Stimulated activated CD4-positive, alpha-beta T cell treated with anti-CD3 and anti-CD28 coated beads, TNF-alpha, amount 100 ng/mL, for 1 hour (primary cell): ENCODE measurements at places on chromosomes 5 and 9.

DNA sequence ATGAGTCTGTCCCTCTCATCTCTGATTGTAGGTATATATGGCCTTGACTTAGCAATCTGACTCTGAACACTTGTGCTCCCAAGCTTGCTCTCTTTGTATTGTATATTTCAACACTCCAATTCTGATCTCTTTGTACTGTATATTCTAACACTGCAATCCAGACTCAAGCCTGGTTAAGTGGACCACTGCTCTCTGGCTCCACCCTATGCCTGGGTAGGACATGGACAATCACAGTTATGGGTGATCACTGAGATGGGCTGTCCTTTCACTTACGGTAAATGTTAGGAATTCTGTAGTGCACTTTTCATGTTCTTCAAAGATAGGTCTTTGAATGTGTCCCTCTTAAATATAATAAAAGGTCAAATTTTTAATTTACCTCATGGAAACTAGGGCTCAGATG, 165.1 kb downstream of the TLR4 start:
- DNase-seq = no peak

- DNase-seq = no peak
Observed at GRCh38 chr5:8340739-8341344, 471.9 kb downstream of the MTRR start.

DNA sequence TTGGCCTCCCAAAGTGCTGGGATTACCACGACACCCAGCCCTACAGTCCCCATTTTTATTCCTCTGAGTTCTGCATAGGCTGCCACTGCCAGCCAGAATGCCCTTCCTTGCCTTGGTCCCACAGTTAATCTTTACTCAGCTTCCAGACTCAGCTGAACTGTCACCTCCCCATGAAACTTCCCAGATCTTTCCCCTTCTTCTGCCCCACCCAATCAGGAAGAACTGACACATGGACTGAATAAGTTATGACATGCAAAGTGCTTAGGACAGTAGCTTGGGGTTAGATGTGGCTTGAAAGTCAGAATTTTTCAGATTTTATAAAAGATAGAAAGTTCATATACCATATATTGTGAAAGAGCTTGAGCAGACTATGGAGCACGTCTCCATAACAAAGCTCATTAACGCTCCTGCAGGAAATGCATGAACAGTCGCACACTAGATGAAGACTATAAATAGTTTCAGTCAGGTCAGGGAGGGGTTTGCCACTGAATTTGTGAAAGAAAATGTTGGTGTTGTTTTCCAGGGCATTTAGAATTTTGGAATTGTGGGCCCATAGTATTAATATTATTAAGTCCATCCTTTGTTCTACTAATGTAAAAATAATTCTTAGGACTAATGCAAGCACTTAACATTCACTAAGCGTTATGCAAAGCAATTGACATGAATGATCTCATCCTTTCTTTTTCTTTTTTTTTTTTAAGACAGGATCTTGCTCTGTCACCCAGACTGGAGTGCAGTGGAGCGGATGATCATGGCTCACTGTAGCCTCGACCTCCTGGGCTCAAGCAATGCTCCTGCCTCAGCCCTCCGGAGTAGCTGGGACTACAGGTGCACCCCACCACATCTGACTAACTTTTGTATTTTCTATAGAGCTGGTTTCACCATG, 36.1 kb upstream of the DENND1A start:
- DNase-seq = no peak

GRCh38 chr9:14869671-14870070, 40.6 kb downstream of the FREM1 start:
- no peak for DNase-seq

- DNase-seq = no peak
Observed at GRCh38 chr5:14331386-14331781, 188.2 kb downstream of the TRIO start.

DNA sequence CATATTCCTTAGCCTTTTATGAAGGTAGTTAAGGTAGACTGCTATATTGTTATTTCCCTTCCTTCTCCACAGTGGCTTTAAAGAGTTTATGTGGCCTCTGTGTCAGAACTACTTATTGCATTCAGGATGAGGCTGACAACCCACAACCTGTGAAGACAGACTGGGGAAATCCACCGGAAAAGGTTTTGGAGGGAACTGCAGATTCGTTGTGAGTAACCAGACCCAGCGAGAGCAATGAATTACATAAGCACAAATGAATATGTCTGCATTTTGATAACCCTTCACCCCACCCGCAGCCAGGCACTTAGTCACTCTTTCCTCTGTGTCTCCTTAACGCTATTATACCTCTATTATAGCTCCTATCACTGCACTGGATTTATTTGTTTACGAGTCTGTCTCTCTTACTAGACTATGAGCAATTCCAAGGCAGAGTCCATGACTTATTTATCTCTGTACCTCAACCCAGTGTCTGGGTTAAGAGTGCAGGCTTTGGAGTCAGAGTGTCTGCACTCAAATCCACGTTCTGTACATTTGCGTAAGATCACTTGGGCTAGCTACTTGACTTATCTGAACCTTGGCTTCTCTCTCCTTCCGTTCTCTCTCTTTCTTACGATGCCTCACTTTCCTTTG, 19.2 kb downstream of the KCTD16 start:
- peak; percentile 40 for DNase-seq

DNA sequence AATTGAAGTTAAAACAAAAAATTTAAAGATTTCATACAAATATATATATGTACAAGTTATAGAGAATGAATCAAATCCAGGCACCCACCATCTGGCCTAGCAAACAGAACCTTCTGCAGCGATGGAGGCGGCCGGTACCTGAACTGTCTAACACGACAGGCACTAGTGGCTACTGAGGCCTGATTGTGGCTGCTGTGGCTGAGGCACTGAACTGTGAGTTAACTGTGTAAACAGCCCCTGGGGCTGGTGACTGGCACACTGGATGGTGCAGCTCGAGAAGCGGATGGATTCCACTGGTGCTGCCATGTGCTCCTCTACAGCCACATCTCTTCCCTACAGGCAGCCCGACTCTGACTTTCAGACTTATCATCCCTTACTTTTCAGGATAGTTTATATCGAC, 82.4 kb downstream of the RAPGEF1 start:
- no peak for DNase-seq

- no peak for DNase-seq
Observed at GRCh38 chr5:151214614-151215545, 9.0 kb downstream of the CCDC69 start.

GRCh38 chr9:38089387-38090165, 20.5 kb upstream of the SHB start:
- DNase-seq = no peak

DNA sequence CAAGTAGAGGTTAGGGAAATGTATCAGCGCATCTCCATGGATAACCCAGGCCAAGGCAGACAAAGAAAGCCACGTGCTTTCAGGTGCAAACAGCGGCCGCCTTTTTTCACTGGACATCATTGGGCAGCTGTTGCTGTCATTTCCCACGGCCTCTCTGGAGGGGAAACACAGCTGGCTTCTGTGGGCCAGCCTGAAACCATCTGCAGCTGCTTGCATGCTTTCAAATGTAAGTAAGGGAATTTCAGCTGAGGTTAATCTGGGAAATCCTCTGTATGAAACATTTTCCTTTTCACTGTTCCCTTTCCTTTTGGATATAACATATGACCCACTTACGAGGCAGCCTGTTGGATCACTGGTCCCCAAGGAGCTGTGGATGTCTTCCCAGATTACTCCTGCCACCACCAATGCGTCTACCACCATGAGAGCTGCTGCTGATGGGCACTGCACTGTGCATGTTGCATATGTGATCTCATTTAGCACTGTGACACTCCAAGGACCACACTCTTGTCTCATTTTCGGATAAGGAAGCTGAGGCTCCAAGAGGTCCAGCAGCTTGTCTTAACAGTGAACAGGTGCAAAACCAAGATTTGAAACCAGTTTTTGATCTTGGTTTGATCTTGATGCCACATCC, 106.3 kb downstream of the C9orf152 start:
- no peak for DNase-seq

GRCh38 chr9:7368410-7369292, 430.9 kb downstream of the DMAC1 start:
- no peak for DNase-seq

DNA sequence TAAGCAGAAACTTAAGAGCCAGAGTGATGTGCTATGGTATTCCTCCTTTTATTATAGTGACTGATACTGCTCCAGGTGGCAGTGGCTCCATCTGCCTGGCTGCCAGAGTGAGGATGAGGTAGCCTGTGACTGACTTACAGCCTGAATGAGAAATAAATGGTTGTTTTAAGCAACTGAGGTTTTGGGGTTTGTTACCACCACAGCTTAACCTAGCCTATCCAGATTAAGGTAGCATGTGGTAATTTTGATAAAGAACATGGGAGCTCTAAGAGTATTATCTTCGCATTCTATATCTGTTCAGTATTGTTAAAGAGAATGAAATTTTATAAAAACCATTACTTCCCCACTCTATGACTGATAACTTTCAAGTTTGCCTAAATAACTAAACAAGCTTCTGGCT, 39.0 kb downstream of the GOLPH3 start:
- no peak for DNase-seq
